ENCODE measurements at places on chromosomes 12 and 14. TPM values are rescaled to one million over a fixed set of nuclear protein-coding genes. Genes with fewer than 3 reads are reported as not detected.
A peak's percentile ranks its signal among the peaks of the same experiment; 100 is the strongest.

NOS1 gene
- total RNA-seq: not detected

DNA sequence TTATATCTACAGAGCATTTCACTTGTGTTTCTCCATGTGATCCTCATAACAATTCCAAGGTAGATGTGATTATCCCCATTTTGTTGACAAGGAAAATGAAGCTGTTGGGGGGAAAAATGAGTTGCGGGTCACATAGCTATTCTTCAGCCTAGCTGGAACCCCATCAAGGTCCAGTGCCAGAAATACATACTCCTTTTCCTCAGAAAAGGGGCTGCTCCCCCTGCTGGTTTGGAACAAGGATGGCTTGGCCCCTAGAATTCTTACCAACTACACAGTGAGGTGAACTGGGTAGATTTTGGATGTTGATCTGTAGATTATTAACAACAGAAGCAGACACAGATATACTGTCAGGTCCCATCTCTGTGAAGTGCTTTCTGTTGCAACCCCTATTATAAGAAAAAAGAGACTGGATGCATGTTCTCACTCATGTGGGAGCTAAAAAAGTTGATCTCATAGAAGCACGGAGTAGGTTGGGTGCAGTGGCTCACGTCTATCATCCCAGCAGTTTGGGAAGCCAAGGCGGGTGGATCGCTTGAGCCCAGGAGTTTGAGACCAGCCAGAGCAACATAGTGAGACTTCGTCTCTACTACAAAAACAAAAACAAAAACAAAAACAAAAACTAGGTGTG, 8.9 kb downstream of the IKZF4 start:
- H3K27me3 ChIP-seq: no peaks in the 10 kb centered on the region
- H3K4me1 ChIP-seq: peaks cover 5% of the 10 kb centered on the region
- DNase-seq: peak; percentile 42
- peaks cover 7% of the 10 kb centered on the region for H3K36me3 ChIP-seq

GRCh38 chr12:54475537-54475936, 2.1 kb upstream of the GTSF1 start:
- peaks cover 2% of the 10 kb centered on the region for H3K27me3 ChIP-seq
- no peaks in the 10 kb centered on the region for H3K4me1 ChIP-seq
- no peak overlapping the region for H3K4me3 ChIP-seq
- no peaks in the 10 kb centered on the region for H3K36me3 ChIP-seq
- no peak for DNase-seq

SLC22A17 gene
- 29.3 TPM for total RNA-seq

DNA sequence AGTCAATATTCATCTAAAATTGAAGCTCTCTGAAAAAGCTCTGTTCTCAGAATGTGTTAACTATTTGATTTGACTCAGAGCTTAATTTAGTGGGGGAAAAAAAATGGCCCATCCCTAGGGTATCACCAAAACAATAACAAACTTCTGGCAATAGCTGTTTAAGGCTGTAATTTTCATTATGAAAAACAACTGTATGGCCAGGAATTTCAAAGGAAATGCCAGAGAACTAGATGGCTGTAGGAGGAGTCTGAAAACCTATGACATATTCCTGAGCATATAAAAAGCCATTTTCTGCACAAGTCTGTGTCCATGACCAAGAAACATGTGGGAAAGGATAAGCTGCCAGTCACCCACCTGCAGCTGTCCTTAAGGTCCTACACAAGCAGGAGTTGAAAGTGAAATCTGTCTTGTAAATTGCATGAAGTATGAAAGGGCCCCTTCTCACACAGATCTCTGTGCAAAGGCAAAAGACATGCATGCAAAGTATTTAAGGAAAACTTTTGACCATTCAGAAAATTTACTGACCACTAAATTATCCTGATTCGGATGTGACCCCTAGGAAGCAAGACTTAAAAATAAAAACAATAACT, 299.1 kb downstream of the BTG1 start:
- DNase-seq: no peak
- H3K27ac ChIP-seq: no peak overlapping the region
- no peaks in the 10 kb centered on the region for H3K36me3 ChIP-seq

TPH2 gene
- 0.24 TPM for total RNA-seq

- H3K4me3 ChIP-seq: no peak overlapping the region
- H3K4me1 ChIP-seq: no peaks in the 10 kb centered on the region
- no peak for DNase-seq
- no peak overlapping the region for H3K27ac ChIP-seq
These were observed 466.4 kb downstream of the MED13L start for GRCh38 chr12:115811045-115811444.

GRCh38 chr12:127240249-127240929, 1026.6 kb upstream of the TMEM132C start:
- H3K27ac ChIP-seq: no peak overlapping the region
- H3K4me3 ChIP-seq: no peak overlapping the region
- H3K36me3 ChIP-seq: no peaks in the 10 kb centered on the region
- DNase-seq: no peak
- H3K4me1 ChIP-seq: no peaks in the 10 kb centered on the region

- H3K4me3 ChIP-seq: no peak overlapping the region
- no peak for DNase-seq
- H3K27me3 ChIP-seq: no peaks in the 10 kb centered on the region
- no peaks in the 10 kb centered on the region for H3K36me3 ChIP-seq
These were observed 124.8 kb downstream of the ZFP36L1 start for GRCh38 chr14:68668028-68668427.

GRCh38 chr14:67237591-67237990, 3.6 kb upstream of the PALS1 start:
- H3K27ac ChIP-seq: no peak overlapping the region
- DNase-seq: no peak
- no peak overlapping the region for H3K4me3 ChIP-seq
- no peaks in the 10 kb centered on the region for H3K36me3 ChIP-seq
- peaks cover 6% of the 10 kb centered on the region for H3K4me1 ChIP-seq
- H3K27me3 ChIP-seq: no peaks in the 10 kb centered on the region

DNA sequence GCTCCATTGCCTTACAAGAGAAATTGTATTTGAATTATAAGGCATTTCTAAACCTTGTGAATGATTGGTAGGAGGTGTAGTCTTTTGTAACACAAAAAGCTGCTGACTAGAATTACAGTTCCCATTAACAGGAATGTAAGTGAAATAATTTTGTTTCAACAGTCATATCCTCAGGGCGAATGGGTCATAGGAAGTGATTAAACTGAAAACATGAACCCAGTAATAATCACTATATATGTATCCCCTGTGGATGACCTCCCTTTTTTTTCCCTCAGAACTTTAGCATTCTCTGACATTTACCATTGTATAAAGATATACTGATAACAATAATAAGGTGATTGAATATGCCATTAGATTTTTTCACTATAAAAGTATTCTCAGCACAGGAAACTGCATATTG, 312.3 kb downstream of the ATP23 start:
- H3K36me3 ChIP-seq: no peaks in the 10 kb centered on the region
- H3K4me1 ChIP-seq: no peaks in the 10 kb centered on the region
- H3K27me3 ChIP-seq: no peaks in the 10 kb centered on the region
- no peak overlapping the region for H3K4me3 ChIP-seq
- no peak for DNase-seq
- H3K27ac ChIP-seq: no peak overlapping the region

PLBD2 gene
- 52.2 TPM for total RNA-seq

DNA sequence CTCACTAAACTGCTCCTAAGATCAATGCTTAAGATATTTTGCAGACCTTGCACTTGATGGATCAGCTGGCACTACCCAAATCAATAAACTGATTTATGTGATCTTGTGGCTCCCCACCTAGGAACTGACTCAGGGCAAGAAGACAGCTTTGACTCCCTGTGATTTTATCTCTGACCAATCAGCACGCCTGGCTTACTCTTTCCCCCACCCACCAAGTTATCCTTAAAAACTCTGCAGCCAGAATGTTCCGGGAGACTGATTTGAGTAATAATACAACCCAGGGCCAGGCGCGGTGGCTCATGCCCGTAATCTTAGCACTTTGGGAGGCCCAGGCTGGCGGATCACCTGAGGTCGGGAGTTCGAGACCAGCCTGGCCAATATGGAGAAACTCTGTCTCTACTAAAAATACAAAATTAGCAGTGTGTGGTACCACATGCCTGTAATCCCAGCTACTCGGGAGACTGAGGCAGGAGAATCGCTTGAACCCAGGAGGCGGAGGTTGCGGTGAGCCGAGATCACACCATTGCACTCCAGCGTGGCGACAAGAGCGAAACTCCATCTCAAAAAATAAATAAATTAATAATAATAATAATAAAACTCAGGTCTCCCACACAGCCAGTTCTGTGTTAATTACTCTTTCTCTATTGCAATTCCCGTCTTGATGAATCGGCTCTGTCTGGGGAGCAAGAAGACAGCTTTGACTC, 12.0 kb downstream of the MORN3 start:
- H3K4me1 ChIP-seq: peaks cover 7% of the 10 kb centered on the region
- H3K27ac ChIP-seq: no peak overlapping the region
- H3K27me3 ChIP-seq: no peaks in the 10 kb centered on the region
- H3K36me3 ChIP-seq: no peaks in the 10 kb centered on the region

DNA sequence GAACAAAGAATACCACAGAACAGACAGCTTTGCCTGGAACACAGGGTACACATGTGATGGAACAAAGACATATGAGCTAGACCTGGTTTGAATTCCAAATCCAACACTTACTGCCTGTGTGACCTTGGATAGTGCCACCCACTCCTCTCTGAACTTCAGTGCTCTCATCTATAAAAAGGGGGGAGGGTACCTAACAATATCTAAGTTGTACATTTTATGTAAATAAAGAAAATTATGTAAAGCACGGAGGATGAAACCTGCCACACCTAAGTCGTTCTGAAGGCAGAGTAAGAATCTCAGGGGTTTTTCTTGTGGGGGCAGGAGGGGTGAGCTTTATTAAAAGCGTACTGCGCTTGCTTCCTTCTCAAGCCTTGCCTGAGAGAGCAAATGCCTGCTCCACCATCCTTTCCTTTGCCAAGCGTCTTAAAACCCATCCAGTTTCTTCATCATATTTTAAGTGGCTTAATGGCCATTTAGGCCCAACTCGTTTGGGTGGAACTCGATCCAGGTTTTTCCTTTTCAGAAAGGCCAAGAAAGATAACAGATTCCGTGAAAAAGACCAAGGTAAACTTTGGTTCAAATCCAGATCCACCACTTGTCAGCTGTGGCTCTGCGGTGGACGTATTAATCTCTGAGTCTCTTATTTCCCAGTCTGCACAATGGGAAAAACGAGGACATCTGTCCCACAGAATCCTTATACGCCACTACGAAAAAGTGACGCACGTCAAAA, 946 bp downstream of the DDX24 start:
- H3K4me3 ChIP-seq: peak overlapping the region; percentile 92
- H3K27ac ChIP-seq: peak overlapping the region; percentile 89
- H3K36me3 ChIP-seq: peaks cover 11% of the 10 kb centered on the region
- no peaks in the 10 kb centered on the region for H3K27me3 ChIP-seq

CNTN1 gene
- 2.1 TPM for total RNA-seq

DNA sequence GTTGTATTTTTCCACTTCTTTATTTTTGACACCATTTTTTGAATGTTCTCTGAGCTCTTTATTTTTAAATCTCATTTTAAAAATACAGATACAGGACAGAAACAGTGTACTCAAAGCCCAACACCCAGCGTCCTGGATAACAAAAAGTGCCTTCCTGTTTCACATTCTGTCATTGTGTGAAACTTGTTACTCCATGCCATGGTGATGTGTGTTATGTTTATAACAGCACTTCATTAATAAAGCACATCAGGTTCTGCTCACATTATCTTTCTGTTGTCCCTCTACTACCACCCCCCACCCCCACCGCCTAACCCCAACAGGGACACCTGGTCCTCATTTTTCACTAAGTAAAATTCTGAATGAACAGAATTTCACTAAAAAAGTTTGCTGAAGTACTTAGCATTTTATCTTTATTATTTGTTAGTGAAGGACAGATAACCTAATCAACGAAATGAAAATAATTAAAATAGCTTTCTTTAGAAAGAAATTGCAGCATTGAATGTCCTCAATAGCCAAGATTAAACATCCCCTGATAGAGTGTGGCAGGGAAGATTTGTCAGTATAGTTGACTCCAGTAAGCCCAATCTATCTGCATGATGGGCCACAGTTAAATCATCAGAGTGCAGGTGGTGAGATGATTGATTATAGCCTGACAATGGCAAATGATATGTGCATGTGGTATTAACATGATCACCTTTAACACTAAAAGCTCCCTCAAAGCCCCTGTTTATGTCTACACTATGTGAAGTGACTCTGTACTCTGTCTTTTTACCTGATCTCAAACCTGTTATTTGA, 153.9 kb downstream of the ACSS3 start:
- no peaks in the 10 kb centered on the region for H3K36me3 ChIP-seq
- H3K27me3 ChIP-seq: no peaks in the 10 kb centered on the region
- no peaks in the 10 kb centered on the region for H3K4me1 ChIP-seq
- H3K27ac ChIP-seq: no peak overlapping the region
- no peak overlapping the region for H3K4me3 ChIP-seq

- H3K27me3 ChIP-seq: no peaks in the 10 kb centered on the region
- no peak for DNase-seq
- no peak overlapping the region for H3K4me3 ChIP-seq
- H3K36me3 ChIP-seq: no peaks in the 10 kb centered on the region
- H3K27ac ChIP-seq: no peak overlapping the region
These were observed 146.6 kb upstream of the FSCB start for GRCh38 chr14:44653641-44654040.

SLC10A1 gene
- not detected for total RNA-seq

DNA sequence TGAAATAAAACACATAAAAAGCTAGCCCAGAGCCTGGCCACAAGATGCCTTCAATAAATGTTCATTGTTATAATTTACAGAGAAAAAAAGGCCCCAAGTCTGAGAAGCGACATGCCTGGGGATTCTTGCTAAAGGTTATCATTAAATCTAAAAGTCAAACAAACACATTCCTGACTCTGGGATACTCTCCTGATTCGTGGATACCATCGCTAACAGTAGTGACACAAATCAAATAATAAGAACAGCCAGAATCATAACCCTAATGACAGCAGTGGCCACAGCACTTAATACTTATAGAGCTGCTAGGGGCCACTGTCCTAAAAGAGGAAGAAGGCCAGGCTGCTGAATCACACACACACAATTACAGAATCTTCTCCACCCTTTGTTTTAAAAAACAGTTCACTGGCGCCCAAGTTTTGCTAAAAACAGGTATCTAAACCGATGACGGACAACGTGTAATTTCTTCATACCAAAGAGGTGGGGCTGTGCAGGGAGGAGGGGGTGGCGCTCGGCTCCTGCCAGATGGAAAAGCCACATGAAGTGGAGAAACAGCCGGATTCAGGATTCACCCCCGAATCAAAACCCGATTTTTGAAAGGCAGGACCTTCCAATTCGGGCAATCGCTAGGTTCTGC, 1.2 kb downstream of the CLIP1 start:
- H3K4me3 ChIP-seq: peak overlapping the region; percentile 92
- peak; percentile 52 for DNase-seq
- H3K27me3 ChIP-seq: no peaks in the 10 kb centered on the region

CIDEB gene
- not detected for total RNA-seq

DNA sequence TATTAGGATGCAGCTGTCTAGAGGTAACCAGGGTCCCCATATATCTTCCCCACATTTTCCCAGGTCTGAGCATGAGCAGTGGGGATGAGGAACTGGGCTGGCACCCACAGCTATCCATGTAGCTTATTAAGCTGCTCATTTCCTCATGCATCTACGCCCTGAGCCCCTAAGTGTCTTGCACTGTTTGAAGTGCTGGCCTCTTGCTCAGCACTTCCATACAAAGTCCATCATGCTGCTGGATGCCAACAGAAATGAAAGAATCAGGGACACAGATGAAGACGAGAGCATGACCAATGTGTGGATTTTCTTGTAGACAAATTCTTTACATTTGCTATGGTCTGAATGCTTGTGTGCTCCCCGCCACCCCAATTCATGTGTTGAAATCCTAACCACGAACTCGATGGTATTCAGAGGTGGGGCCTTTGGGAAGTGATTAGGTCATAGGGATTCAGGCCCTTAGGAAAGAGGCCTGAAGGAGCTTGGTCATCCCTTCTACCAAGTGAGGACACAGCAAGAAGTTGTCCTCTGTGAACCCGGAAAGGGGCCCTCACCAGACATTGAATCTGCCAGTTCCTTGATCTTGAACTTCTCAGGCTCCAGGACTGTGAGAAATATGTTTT, 54.5 kb downstream of the C12orf75 start:
- no peak overlapping the region for H3K27ac ChIP-seq
- peak; percentile 64 for DNase-seq

MYO1H gene
- not detected for total RNA-seq

TAS2R7 gene
- not detected for total RNA-seq
